ENCODE measurements at places on chromosomes 6 and 20.

DNA sequence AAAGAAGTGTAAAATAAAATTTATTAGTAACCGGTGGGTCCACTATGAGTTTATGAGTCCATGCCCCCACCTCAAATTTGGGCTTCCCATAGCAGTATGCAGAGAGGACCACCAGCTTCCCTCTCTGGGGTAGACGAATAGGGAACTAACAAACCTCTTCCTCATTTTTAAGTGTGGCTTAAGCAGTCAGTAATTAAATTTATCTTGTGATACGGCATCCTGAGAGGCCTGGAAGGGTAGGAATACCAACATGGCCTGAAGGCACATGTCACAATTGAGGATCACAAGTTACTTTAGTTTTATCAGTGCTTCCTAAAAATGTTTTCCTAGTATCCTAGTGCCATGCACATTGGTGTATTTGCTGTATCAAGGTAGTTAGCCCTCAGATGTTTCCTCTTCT, 239.9 kb downstream of the HIVEP2 start:
- H3K27me3 ChIP-seq = peaks cover 3% of the 10 kb centered on the region
- DNase-seq = no peak
- H3K4me1 ChIP-seq = peaks cover 14% of the 10 kb centered on the region
- H3K4me3 ChIP-seq = no peak overlapping the region
- no peaks in the 10 kb centered on the region for H3K36me3 ChIP-seq
- H3K27ac ChIP-seq = no peak overlapping the region

DNA sequence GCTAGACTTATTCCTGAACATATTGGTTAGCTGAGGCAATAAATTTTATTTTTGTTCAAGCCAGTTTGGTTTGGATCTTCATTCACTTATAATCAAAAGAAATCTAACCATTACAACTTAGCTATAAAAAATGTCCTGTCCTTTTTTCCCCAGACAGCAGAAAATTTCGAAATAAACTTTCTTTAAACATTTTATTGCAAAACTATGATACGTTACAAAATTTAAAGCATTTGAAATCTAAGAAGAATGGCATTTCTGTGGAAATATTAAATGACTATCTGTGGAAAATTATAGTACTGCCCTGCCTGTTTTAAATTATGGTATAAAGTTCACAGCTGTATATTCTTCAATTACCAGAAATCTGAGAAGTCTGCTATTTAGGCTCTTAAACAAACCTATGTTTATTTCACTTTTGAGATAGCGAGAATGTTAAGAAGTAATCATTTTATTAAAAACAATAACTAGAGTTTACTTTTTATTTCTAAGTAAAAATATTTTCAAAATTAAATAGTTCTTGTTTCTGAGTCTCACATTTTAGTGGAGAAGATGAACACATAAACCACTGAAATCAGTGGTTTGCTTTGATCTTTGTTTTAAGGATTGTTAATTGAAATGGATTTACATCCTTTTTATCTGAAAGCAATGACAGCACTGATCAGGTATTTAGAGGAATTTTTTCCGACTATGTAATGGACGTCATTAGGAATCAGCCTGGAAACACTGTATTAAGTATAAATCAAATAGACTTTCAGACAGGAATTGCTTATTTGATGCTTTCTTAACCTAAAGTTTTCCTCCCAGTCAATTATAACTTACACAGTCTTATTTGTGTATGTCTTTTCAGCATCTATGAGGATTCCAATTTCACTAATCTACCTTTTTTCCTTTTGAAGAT, 553.7 kb downstream of the COL12A1 start:
- DNase-seq = no peak
- no peaks in the 10 kb centered on the region for H3K27me3 ChIP-seq
- no peaks in the 10 kb centered on the region for H3K36me3 ChIP-seq
- H3K4me3 ChIP-seq = no peak overlapping the region
- H3K4me1 ChIP-seq = no peaks in the 10 kb centered on the region
- no peak overlapping the region for H3K27ac ChIP-seq

DNA sequence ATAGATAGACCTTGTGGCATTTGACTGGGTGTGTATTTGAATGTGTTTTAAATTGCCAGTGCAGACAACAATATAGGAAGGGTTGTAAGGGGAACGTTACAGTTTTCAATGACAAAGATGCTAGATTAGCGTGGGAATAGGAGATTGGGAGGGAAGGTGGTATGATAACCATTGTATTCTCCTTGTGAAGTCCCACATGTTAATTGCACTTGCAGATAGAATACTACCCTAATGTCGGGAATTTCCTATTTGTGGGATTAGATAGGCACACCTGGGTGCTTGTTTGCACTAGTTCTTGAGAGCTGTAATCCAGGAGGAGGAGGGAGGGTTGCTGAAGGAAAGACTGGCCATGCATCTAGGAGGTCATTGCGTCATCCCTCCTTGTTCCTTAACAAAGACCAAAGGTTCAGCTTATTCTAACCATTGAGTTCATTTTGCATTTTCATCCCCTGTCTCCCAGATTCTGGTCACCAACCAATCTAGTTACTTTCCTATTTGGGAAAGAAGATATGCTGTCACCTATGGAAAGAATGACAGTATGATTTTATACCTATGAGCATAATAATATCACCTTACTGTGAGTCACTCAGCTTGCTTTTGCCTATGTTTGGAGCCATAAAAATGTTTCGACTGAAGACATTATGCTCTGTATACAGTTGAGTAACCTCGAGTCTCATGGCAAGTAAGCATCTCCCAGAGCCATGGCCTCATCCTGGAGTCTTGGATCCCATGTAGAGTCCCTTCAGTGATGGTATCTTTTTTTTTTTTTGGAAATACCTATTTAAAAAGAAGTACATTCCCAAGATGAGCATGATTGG, 201.5 kb downstream of the DTNBP1 start:
- no peak overlapping the region for H3K27ac ChIP-seq
- DNase-seq = no peak
- H3K36me3 ChIP-seq = peaks cover 36% of the 10 kb centered on the region
- H3K27me3 ChIP-seq = no peaks in the 10 kb centered on the region

DNA sequence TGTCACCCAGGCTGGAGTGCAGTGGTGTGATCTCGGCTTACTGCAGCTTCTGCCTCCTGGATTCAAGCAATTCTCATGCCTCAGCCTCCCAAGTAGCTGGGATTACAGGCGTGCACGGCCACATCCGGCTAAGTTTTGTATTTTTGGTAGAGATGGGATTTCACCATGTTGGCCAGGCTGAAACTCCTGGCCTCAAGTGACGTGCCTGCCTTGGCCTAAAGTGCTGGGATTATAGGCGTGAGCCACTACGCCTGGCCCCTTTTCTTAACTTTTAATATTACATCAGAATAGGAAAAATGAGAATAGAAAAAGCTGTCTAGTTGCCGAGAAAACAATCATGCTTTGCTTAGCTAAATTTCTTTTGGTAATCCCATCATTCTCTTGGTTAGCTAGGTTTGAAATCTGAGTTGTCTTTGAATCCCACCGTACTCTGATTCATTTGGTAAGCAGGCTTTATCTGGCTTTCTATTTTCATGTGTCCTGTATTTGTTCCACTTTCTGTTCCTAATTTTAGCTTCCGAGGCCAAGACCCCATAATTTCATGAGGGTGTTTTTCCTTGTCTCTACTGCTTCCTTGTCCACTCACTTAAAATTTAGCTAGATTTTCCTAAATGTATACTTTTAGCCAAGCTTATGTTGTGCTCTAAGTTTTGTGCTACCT, 83.5 kb downstream of the NCOA3 start:
- no peak for DNase-seq
- no peak overlapping the region for H3K4me3 ChIP-seq

- H3K27me3 ChIP-seq = no peaks in the 10 kb centered on the region
- H3K36me3 ChIP-seq = no peaks in the 10 kb centered on the region
- H3K4me1 ChIP-seq = no peaks in the 10 kb centered on the region
- H3K4me3 ChIP-seq = no peak overlapping the region
Measured at GRCh38 chr6:96862560-96862959, 25.3 kb upstream of the GPR63 start.
